Stimulated activated CD8-positive, alpha-beta memory T cell treated with anti-CD3 and anti-CD28 coated beads, Interleukin-12 subunit alpha, Interleukin-12 subunit beta, amount 100 ng/mL, for 1 hour (primary cell): ENCODE measurements at places on chromosomes 6 and 20.

- DNase-seq: no peak
Measured at GRCh38 chr6:119442776-119443184, 93.2 kb upstream of the MAN1A1 start.

DNA sequence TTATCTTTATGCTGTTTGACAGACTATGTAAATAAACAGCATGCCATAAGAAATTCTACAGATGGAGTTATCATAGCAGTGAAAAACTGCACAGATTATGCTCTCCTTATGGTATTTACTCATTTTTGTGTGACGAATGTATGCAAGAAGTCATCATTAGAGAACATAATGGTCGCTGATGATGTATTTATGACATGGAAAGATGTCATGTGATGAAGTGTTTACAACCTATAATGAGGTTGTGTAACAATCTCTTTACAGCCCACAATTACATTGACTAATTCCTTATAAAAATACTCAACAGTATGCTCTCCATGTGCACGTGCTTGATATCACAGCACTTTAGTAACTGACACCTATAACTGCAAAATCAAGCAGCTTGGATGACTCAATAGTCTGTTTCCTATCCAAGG is 192.4 kb downstream of the BMP2 start:
- no peak for DNase-seq

- DNase-seq: no peak
Measured at GRCh38 chr6:97864366-97864765, 581.4 kb upstream of the MMS22L start.

DNA sequence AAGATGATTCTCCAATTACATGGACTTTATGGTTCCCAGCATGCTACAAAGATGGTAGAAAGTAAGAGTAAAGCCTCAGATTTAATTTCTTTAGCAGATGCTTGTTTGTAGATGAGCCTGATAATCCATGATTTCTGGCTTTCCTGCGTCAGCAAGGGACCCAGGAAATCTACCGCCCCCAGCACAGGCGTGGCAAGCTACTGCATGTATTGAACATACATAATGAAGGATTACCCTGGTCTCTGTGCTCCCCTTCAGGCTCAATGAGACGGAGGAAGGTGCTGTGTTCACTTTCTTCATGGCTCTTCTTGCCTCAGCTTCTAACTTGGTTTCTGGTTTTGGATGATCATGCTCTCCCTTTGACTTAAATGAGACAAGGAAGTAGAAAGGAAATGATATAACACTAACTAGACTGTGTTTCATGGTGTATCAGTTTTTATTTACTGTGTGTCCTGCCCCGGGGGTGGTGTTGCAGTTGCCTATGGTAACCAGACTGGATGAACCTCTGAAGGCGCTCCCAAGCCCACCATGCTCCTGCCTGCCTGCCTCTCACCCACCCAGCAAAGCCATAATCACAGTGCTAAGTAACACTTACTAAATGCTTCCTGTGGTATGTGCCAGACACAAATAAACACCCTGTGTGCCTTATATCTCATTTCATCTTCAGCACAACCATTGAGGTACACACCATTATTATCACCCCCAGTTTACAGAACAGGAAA is 17.9 kb downstream of the GCM1 start:
- DNase-seq: no peak

GRCh38 chr6:51959744-51960383 is 127.5 kb downstream of the PKHD1 start:
- no peak for DNase-seq

DNA sequence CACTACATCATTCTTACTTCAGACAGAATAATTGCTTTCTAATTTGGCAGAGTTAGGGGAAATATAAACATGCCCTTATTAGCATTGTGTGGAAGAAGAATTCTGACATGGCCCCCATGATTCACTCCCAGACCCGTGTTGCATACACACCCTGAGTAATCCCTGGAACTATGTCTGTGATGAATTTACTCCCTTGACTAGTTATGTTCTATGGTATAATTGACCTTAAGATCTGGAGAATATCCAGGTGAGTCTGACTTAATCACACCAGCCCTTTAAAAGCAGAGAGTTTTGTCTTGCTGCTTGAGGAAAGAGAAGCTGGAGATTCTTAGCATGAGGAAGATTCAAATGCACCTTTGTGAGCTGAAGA is 262.9 kb downstream of the SOX4 start:
- DNase-seq: no peak

- no peak for DNase-seq
Measured at GRCh38 chr6:121917263-121917829, 481.9 kb downstream of the GJA1 start.

- DNase-seq: no peak
Measured at GRCh38 chr6:90256698-90257485, 39.8 kb downstream of the BACH2 start.

GRCh38 chr20:46220455-46221207 is 87.7 kb downstream of the CDH22 start:
- DNase-seq: no peak

DNA sequence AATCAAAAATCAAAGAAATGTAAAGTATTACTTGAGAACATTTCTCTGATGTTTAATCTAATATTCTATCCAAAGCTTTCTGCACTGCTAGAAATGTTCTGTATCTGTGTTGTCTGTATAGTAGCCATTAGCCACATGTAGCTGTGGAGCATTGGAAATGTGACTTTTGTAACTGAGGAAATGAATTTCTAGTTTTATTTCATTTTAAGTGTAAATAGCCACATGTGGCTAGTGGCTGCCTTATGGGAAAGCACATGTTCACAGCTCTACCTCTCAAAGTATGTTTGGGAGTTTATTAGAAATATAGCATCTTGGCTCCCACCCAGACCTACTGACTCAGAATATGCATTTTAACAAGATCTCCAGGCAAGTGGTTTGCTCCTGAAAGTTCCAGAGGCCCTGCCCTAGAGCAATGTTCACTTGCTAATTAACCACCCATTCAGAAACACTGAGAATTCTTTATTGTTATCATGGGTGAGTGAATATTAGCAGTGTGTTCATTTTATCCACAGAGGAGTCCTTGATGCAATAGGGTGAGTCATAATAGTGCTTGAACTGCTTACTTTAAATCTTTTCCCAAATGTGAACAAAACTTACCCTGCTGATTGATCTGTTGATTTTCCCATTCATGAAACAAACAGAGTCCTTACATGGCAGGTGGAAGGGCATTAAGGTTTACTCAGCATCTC is 282.7 kb downstream of the PLCB1 start:
- no peak for DNase-seq

GRCh38 chr6:38420207-38420606 is 219.5 kb downstream of the BTBD9 start:
- DNase-seq: no peak

GRCh38 chr6:25918083-25918683 is 12.3 kb downstream of the SLC17A2 start:
- no peak for DNase-seq

DNA sequence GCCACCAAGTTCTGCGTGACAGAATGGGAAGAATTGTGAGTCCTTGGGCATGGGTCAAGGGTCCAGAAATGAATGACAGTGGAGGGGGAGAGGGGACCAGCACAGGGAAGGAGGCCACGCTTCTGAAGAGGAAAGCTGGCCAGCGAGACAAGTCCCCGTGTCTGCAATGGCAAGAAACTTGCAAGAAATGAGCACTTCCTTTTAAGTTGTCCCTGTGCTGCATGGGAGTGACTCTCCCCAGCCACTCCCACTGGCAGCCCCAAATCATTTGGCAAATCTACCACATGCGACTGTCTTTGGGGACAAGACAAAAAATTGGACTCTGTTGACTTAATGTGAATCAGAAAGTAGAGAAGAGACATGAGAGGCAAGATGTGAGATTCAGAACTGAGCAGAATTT is 242.2 kb upstream of the RREB1 start:
- no peak for DNase-seq

DNA sequence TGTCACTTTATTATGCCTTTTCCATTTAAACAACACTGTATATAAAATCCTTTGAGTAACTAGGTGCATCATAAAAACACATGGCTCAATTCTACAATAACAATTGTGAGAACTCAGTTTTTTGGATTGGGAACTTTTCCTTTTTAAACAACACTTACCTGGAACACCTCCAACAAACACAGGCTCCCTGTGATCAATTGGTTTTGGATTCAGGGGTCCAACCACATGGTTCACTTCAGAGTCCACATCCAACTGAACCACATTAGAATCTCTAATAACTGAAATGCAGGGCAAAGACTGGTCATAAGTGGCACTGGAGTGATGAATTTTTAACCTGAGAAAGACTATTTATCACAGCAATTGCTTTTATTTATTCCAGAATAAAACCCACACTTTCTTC is 26.5 kb downstream of the FAM229B start:
- no peak for DNase-seq

DNA sequence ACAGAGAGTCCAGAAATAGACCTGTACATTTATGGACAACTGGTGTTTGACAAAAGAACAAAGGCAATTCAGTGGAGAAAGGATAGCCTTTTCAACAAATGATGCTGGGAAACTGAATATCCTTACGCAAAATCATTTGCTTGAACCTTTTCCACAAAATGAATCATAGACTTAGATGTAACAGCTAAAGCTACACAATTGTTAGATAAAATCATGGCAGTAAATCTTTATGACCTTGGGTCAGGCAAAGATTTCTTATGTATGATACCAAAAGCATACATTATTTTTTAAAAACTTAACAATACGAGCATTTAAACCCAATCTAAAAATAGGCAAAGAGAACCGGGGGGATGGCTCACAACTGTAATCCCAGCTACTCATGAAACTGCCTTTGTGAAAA is 73.5 kb upstream of the DST start:
- no peak for DNase-seq

DNA sequence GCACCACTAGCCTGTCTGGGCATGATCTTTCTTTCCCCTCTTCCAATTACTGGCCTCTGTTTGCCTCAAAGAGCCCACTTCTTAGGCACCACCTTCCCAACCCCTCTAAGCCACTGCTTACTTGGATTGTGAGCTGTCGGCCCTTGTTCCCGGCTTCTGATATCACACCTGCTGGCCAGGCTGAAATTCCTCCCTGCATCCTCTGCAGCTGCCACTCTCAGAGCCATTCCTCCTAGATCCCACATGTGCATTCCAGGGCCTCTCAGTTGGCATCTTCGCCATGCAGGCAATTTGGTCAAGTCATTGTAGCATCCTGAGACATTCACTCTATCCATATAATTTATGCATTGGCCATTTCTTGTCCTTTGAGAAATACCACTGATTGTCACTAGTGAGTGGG is 135.9 kb downstream of the OLIG3 start:
- DNase-seq: no peak

DNA sequence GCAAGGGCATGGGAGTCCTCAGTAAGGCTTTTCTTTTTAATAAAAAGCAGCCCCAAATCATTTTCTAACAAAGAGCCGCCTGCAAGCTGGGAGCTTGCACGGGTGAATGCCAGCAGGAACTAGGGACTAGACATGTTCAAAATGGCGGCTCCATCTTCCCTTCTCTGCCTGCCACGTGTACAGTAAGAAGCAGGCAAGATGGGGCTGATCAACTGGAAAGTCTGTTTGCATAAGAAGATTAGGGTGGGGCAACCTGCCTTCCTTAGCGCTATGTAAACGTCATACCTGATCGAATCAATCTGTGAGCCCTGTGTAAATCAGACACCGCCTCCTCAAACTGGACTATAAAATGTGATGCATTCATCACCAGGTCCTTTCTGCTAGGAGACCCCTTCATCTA is 299.4 kb upstream of the SOX4 start:
- DNase-seq: no peak

GRCh38 chr6:101394936-101395335 is 1.4 kb downstream of the GRIK2 start:
- DNase-seq: no peak

DNA sequence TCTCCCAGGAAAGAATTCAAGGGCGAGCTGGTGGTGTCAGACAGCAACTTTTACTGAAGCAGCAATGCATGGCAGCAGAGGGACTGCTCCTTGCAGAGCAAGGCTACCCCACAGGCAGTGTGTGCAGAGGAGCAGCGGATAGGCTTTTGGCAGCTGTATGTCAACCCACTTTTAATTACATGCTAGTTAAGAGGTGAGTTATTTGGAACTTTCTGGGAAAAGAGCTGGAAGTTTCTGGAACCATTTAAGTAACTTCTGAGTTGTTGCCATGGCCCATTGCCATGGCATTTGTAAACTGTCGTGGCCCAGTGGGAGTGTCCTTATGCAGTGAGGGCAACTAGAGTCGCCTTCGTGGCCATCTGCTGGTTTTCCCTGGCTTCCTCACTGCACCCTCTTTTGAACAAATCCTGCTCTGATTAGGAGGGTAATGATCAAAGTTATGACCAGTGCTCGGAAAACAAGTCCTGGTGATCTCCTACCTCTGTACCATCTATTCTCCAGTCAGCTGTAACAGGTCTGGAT is 34.0 kb downstream of the BPIFB4 start:
- DNase-seq: no peak

DNA sequence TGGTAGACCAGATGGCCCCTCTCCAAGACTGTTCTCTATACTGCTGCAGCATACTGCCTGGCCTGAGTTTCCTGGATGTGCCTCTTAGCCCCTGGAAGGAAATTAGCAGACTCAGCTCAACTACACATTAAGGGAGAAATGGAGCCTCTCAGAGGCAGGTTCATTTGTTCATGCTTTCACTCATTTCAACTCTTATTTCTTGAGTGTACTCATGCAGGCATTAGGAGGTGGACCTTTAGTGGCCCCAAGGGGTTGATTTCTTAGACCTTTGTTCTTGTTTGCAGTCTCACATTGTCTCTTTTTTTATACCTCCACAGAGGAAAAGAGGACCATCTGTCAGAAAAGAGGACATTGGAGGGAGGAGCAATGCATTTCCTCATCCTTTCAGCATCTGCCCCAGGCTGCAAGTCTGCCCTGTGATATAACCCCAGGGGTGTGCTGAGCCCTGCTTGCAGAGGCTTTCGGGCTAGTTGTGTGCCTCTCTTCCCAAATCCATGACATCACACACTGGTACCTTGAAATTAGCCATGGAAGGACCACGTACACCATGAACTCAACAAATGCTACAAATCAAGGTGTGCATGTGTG is 456.2 kb downstream of the CD83 start:
- no peak for DNase-seq

DNA sequence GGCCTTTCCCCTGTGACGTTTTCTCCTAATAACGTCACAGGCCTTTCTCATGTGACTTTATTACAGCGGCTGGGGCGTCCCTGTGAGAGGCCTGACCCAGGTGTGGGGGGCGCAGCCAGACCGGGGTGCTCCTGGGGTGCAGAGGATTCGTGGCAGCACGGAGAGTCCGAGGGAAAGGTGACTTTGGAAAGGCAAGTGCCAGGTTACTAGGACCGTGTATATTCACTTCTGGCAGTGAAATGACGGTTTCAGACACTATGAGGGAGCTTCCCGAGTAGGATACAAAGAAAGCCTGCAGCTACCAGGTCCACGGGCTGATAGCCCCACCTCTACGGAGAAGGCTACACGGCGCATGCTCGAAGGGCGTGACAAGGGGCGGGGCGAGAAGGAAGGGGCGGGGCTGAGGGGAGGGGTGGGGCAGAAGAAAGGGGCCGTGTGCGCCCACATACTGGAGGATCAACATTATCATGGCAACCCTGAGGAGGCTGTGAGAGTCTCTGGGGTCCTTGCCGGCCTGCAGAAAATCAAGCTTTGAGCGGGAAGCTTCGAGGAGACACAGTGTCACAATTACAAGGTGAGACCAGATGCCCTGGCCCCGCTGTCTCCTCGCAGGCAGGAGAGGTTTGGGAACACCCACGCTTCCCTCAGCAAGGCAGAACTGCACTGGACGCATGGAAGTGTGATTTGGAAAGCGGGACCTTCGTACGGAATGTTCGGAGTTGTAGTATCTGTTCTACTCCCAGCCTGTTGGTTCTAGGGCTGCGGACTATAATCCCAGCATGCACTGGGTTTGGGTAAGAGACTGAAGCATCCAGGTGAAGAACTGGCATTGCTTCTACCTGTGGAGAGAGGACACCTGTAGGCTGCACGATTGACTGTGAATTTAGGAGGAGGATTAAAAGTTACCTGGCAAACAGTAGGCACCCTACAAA is 54.4 kb upstream of the ZNF337 start:
- DNase-seq: peak; percentile 32
